SW480 (cell line): ENCODE measurements at places on chromosomes 12 and 14.

DNA sequence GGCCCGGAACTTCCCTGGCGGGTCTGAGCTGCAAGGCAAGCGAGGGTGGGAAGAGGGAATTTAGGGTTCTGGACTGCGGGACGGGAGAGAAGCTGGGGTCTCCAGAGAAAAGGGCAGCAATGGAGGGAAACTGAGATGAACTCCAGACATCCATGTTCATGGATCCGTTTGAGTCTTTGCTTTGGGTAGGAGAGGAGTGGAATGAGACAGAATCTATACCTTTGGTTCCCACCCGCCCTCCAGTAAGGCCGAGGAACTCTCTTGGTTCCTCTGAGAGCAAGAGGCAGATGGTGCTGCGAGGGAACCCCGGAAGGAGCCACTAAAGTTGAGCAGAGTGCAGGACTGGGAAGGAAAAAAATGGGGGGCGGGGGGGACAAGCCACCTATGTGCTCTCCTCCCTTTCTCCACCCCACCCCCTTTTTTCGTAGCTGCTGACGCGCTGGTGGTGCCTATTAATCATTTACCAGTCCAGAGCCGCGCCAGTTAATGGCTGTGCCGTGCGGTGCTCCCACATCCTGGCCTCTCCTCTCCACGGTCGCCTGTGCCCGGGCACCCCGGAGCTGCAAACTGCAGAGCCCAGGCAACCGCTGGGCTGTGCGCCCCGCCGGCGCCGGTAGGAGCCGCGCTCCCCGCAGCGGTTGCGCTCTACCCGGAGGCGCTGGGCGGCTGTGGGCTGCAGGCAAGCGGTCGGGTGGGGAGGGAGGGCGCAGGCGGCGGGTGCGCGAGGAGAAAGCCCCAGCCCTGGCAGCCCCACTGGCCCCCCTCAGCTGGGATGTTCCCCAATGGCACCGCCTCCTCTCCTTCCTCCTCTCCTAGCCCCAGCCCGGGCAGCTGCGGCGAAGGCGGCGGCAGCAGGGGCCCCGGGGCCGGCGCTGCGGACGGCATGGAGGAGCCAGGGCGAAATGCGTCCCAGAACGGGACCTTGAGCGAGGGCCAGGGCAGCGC lies 1.2 kb downstream of the SSTR1 start:
- DNase-seq: peak; percentile 92

DNA sequence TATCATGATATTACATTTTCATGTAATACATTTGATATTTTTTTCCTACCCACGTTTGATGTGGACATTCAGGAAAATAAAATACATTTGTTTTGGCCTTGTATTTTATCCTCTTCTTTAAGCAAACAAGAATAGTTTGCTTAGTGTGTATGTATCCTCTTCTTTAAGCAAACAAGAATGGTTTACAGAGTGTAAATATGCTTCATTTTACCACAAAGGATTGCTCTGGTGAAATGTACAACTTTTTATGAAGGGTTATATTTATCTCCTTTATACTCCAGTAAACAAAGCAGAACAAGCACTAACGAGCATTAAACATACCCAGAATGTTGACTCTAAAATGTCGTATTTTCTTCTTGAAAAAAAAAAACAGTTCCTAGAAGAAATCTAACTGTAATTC lies 244.7 kb downstream of the KCNH5 start:
- no peak for DNase-seq

DNA sequence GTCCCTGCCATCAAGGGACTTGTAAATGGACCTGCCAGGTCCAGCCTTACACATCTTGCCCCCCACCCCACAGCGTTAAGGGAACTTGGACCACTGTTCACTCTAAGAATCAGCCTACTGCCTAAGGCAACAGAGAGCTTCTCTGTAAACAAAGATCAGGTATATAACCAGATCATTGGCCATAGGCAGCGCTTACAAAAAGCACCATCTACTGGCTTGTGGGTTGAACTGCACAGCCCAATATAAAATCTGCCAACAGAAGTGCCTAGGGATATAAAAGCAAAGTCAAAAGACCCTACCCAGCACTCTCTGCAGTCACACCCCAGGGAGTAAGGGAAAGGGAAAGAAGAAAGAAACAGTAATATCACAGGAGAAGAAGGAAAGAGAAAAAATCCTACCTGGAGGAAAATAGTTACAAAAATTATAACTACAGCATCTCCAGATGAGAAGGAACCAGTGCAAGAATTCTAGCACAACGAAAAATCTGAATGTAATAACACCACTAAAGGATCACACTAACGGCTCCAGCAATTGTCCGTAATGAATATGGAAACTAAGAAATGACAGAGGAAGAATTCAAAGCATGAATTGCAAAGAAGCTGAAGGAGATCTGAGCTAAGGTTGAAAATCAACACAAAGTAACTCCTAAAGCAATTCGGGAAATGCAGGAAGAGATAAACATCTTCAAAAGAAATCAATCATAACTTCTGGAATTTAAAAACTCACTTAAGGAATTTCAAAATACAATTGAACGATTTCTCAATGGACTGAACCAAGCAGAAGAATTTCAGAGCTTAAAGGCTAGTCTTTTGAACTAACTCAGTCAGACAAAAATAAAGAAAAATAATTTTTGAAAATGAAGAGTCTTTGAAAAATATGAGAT lies 95.2 kb upstream of the PCED1B start:
- DNase-seq: peak; percentile 67

DNA sequence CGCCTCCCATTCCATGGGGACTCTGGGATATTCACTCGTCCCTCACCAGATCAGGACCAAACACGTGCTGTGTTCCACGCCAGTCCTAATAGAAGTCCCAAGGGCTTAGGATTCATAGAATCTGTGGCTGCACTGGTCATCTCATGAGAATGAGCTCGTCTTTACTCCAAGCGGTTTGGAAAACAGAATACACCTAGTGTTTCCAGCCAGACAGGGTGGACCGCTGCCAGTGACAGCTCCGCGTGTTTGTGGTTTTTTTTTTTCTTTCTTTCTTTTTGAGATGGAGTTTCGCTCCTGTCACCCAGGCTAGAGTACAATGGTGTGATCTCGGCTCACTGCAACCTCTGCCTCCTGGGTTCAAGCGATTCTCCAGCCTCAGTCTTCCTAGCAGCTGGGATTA lies 75.1 kb downstream of the GLT1D1 start:
- no peak for DNase-seq

DNA sequence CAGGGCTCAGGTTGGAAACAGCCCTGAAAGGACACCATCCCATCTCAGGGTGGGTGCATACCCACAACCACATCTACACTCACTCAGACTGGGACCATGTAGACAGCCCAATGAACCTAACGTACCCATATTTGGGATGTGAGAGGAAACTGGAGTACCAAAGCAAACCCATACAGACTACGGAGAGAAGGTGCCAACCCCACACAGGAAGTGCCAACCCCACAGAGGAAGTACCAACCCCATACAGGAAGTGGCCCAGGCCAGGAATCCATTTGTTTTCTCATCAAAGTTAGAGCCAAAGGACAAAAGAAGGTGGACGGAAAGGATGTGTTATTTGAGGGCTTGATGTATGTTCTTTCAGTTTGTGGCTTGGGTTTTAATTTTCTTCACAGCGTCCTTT lies 19.5 kb upstream of the SPIC start:
- no peak for DNase-seq

- DNase-seq: no peak
Measured at GRCh38 chr12:126873701-126874100, 1393.3 kb upstream of the TMEM132C start.

- DNase-seq: no peak
Measured at GRCh38 chr12:94267537-94267872, 119.1 kb downstream of the PLXNC1 start.

- no peak for DNase-seq
Measured at GRCh38 chr12:3107071-3107583, 29.9 kb downstream of the TSPAN9 start.

- DNase-seq: peak; percentile 79
Measured at GRCh38 chr14:105944632-105945610, 418.5 kb downstream of the TMEM121 start.

- DNase-seq: no peak
Measured at GRCh38 chr12:10101042-10101579, 2.3 kb upstream of the CLEC1A start.

- DNase-seq: no peak
Measured at GRCh38 chr14:21921453-21921852, 247.8 kb upstream of the OR4E1 start.

- no peak for DNase-seq
Measured at GRCh38 chr12:124542021-124542949, 25.1 kb downstream of the NCOR2 start.

DNA sequence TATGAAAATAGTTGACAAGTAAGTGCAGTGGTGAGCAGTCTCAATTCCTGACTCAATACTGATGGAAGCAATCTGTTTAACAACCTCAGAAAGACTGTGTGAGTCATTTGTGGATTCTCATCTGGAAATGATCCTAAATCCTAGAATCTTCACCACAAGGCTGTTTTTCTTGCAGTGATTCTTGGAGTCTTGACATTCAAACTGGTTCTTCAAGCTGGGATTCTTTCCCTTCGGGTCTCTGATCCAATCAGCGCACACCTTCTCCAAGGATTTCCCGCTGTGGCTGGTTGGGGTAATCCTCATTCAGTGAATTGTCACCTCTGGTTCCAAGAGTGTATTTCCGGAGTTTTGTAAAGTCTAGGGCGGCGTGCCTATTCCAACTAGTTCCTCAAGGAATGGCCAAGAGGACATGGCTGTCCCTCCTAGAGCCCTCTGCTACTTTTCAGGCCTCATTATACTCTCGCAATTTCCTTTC lies 37.7 kb upstream of the FOXJ2 start:
- peak; percentile 41 for DNase-seq

GRCh38 chr12:97481428-97481827 lies 18.8 kb downstream of the RMST start:
- DNase-seq: no peak

DNA sequence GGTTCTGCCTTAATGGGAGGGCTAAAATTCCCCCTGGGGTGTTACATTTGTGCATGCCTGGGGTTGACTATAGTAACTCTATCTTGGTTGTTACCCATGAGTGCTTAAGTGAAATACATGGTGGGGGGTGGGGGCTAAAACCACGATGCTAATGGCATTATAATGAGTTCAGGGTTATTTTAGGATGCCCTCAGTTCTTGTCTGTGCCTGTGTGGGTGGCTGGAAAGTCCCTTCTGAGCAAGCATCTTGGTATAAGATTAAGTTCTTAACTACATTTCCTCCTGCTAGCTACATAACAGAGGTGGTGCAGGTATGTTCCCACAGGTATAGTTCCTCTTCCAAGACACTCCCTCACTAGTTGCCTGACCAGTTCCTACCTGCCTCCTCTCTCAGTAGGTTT lies 822.3 kb downstream of the LRFN5 start:
- no peak for DNase-seq

DNA sequence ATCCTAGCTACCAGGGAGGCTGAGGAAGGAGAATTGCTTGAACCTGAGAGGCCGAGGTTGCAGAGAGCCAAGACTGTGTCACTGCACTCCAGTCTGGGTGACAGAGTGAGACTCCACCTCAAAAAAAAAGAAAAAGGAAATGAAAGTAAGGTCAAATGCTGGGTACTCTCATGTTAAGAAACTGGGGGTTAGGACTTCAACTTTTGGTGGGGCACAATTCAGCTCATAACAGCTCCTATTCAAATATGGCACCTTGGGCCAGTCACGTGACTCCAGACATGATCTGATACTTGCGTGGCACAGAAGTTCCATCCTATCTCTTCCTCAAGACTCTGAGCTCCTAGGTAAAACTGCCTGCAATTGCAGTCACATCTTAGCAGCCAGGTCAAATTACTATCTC lies 142.7 kb downstream of the EGLN3 start:
- DNase-seq: no peak

DNA sequence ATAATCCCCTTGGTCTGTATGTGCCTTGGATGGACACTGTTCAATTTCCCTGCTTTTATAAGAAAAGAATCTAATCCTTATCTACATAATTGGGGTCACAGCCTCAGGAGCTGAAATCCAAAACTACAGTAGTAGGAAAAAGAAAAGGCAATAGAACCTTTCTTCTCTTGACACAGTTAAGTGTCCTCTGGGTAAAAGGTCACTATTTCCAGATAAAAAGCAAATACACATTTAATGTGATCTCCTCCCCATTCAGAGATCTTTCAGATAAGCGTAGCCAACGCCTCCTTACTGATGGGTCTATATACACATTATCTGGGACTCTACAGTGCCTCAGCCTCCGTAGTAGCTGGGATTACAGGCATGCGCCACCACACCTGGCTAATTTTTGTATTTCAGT lies 73.4 kb downstream of the CLIP1 start:
- no peak for DNase-seq

DNA sequence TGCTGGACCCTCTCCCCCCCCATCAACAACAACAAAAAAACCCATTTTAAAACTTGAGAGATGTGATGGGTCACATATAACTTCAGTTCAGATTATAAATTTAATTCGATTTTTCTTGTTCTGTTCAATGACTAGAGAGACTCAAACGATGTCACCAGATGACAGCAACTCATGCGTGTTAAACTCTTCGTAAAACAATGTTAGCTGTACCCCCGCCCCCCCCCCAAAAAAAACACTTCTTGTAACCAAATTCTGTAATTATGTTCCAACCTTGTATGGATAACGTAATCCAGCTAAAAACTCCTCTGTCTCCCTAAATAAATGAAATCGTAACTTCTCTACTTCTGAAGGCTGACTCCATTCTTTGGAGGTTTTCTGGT lies 614 bp upstream of the NACA start:
- DNase-seq: no peak

DNA sequence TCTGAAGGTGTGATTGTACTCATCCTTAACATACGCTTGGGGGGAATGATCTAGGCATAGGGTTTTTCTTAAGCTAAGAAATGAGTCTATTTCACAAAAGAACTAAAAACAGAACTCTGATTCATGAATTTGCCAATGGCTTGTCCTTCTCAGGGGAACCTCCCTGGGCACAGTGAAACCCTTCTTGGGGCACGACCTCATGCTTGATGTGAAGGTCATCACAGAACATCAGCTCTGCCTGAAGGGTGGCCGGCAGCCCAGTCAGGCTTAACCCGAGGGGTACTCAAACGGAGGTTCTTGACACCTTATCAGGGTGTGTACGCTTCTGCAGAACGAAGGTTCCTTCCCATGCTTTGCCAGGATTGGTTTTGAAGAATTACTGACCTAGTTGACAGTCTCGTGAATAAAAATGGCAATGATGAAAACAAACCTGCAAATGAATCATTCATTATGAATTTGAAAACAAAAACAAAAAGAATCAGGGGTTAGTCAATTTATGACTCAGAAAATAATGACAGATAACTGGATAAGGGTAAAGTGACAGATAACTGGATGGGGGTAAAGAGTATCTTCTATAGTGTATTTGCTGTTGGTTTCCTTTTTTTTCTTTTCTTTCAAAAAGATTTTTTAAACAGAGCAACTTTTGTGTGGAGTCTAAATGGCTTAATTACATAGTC lies 86.4 kb downstream of the GALNT8 start:
- peak; percentile 52 for DNase-seq

- no peak for DNase-seq
Measured at GRCh38 chr12:111238075-111238734, 130.7 kb downstream of the PHETA1 start.

GRCh38 chr12:93336291-93336741 lies 41.4 kb upstream of the NUDT4 start:
- DNase-seq: peak; percentile 97

- no peak for DNase-seq
Measured at GRCh38 chr12:65209655-65210043, 40.3 kb downstream of the LEMD3 start.
